Neuronal stem cell (in vitro differentiated cells): ENCODE measurements at places on chromosomes 6 and 20.

DNA sequence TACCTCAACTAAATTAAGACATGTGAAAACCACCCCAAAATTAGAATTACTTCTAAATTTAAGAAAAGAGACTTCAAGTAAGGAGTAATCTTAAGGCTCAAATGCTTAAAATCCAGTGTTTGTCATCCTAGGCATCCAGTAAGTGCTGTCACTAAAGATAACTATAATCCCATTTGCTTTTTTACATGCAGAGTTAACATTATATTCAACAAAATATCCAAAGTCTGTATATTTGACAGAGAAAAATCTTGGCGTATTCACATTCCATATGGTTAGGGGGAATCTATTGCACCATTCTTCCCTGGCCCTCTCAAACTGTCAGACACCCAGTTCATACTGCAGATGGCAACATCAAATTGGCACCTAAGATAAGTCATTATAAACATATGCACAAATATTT, 17.4 kb downstream of the MTFR2 start:
- H3K36me3 ChIP-seq = no peaks in the 10 kb centered on the region
- no peak overlapping the region for H3K4me3 ChIP-seq

GRCh38 chr6:31896493-31896855, 1.0 kb downstream of the EHMT2 start:
- peaks cover 16% of the 10 kb centered on the region for H3K4me1 ChIP-seq
- no peaks in the 10 kb centered on the region for H3K27me3 ChIP-seq
- peaks cover 74% of the 10 kb centered on the region for H3K36me3 ChIP-seq
- no peak for DNase-seq

DNA sequence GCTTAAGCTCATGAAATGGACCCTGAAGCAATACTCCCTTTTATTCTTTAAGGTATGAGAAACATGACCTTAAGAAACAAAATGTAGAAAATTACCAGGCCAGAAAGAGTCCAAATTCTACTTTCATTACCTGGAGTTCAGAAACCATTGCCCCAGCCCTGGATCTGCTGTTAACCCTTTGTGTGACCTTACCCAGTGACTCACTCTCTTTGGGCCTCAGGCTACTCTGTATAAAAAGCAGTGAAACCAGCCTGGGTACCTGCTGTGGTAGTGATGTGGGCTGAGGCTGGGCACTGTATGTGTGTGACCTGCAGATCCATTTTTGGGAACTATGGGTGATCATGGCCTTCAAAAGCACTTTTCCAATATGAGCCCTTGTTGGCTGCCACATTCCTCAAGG, 47.2 kb downstream of the SLC9A8 start:
- DNase-seq = no peak
- H3K4me1 ChIP-seq = peaks cover 2% of the 10 kb centered on the region
- no peaks in the 10 kb centered on the region for H3K27me3 ChIP-seq
- peaks cover 5% of the 10 kb centered on the region for H3K36me3 ChIP-seq
- H3K27ac ChIP-seq = no peak overlapping the region

DNA sequence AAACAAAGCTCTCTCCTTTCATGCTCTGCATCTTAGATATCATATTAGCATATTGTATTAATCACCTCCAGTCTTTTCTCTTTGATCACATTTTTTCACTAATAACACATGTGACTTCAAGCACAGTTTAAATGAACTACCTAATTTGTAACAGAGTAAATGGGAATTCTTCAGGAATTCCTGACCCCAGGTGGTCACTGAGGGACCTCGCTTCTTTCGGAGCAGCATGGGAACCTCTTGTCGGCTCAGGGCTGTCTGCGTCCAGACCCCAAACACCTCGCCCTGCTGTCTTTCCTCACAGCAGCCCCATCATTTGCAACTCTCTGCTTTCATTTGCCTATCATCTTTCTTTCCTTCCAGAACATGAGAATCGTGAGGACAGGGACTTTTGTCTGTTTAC, 103.5 kb downstream of the DACT2 start:
- H3K27me3 ChIP-seq = no peaks in the 10 kb centered on the region
- H3K36me3 ChIP-seq = no peaks in the 10 kb centered on the region
- peak; percentile 30 for DNase-seq

DNA sequence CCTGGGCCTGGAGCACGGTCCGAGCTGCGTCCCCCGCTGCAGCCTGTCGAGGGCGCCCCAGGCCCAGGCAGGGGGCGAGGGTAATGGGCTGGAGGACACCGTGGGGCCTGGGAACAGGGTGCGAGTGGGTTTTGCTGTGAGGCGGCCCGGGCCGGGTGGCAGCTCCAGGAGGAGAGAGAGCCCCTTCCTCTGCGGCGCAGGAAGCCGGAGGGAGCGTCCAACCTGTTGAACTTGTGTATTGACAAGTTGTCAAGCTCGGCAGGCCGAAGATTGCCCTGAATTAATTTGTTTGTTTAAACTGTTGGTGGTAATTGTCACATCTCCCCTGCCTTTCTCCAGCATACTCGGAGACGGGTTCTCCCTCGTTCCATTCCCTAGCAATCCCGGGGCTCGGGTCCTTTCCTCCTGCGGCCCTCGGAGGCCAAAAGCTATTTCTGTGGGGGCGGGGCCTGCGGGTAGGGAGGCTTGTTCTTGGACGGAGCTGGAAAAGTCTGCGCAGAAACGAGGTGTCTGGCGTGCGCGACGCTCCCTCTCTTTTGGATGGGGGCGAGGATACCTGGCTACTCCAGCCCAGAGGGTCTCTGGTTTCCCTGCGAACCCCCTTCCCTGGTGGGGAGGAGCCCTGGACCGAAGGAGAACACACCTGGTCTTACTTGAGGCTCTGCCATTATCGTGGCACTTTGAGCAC, 9.9 kb downstream of the NR2E1 start:
- H3K4me3 ChIP-seq = peak overlapping the region; percentile 18
- no peak for DNase-seq
- no peaks in the 10 kb centered on the region for H3K36me3 ChIP-seq

- H3K27ac ChIP-seq = no peak overlapping the region
- H3K36me3 ChIP-seq = no peaks in the 10 kb centered on the region
- no peak overlapping the region for H3K4me3 ChIP-seq
- no peaks in the 10 kb centered on the region for H3K4me1 ChIP-seq
Observed at GRCh38 chr20:55135923-55136322, 660.5 kb downstream of the DOK5 start.

DNA sequence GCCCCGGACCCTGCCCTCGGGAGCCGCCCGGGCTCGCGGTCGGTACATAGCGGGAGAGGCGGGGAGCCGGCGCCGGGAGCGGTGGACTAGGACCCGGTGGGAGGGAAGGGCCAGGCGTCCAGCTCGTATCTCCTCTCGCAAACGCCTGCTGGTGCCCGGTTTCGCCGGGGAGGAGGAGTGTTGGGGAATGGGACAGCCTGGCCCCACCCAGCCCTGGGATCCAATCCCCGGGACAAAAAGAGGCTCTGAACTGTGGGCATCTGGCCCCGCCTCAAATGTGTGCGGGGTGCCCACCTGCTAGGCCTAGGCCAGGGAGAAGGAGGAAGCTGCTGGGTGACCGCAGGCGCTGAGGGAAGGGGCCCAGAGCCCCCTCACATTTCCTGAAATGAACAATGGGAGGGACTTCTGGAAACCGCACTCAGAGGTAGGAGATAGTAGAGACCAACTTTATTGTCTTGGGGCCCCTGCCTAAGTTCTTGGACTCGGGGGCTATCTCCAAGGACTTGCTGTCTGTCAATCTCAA, at the start of gene KCNK17:
TSS of gene KCNK17 (minus strand) at position 147 of the 523 bp plus-strand sequence. CDS start at position 48, 99 bp downstream.
- peaks cover 53% of the 10 kb centered on the region for H3K27me3 ChIP-seq
- H3K27ac ChIP-seq = no peak within 1 kb of the TSS
- DNase-seq = no peak
- no peaks in the 10 kb centered on the region for H3K4me1 ChIP-seq
- H3K36me3 ChIP-seq = no peaks in the 10 kb centered on the region
- H3K4me3 ChIP-seq = peak within 1 kb of the TSS; percentile 79

DNA sequence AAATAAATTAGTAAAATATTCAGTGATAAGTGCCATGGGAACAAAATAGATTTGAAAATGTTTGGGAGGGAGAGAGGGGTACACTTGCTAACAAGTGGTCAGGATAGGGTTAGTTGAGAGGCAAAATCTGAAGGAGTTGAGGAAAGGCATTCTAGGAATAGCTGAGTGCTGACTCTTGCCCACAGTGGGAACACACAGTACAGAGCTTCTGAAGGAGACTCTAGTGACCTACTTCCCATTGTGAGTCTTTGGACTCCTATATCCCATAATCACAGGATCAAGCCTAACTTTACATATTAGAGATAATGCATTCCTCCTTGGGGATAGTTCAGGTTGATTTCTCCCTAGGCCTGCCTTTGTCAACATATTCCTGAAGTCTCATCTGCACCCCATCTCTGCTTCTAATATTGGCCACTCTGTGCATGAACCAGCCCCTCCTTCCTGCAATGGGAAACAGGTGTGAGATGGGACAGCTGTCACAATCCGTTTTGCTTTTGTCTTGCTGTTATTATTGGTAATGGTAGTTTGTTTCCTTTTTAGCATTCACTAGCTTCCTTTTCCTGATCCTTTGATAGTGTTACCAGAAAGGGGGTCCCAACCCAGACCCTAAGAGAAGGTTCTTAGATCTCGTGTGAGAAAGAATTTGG, 2.6 kb upstream of the TRIM38 start:
- no peak for DNase-seq
- no peaks in the 10 kb centered on the region for H3K27me3 ChIP-seq
- H3K4me3 ChIP-seq = no peak overlapping the region
- H3K4me1 ChIP-seq = peaks cover 3% of the 10 kb centered on the region
- H3K27ac ChIP-seq = no peak overlapping the region
- H3K36me3 ChIP-seq = no peaks in the 10 kb centered on the region

DNA sequence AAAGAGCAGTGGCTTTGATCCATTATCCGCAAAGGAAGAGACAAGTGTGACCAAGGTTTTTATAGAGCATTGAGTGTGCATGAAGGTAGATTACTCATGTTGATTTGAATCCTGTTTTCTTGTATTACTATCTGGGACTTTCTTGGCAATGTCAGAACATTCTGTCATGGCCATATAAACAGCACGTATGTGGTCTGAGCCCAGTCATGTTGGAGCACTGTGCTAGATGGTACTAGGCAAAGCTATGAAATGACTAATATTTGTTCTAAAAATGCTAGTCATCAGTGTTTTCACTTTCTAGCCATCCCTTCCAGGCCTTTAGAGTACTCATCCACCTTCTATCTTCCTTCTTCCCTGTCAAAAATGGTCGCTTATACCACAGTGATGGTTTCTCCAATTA, 278.6 kb upstream of the FLRT3 start:
- no peak overlapping the region for H3K4me3 ChIP-seq
- no peak for DNase-seq
- H3K27me3 ChIP-seq = no peaks in the 10 kb centered on the region
- peaks cover 3% of the 10 kb centered on the region for H3K4me1 ChIP-seq
- H3K27ac ChIP-seq = no peak overlapping the region

- no peaks in the 10 kb centered on the region for H3K36me3 ChIP-seq
- H3K4me3 ChIP-seq = no peak overlapping the region
- peaks cover 9% of the 10 kb centered on the region for H3K4me1 ChIP-seq
- H3K27me3 ChIP-seq = no peaks in the 10 kb centered on the region
- no peak overlapping the region for H3K27ac ChIP-seq
- DNase-seq = no peak
Observed at GRCh38 chr20:40949346-40949745, 79.3 kb upstream of the TOP1 start.

DNA sequence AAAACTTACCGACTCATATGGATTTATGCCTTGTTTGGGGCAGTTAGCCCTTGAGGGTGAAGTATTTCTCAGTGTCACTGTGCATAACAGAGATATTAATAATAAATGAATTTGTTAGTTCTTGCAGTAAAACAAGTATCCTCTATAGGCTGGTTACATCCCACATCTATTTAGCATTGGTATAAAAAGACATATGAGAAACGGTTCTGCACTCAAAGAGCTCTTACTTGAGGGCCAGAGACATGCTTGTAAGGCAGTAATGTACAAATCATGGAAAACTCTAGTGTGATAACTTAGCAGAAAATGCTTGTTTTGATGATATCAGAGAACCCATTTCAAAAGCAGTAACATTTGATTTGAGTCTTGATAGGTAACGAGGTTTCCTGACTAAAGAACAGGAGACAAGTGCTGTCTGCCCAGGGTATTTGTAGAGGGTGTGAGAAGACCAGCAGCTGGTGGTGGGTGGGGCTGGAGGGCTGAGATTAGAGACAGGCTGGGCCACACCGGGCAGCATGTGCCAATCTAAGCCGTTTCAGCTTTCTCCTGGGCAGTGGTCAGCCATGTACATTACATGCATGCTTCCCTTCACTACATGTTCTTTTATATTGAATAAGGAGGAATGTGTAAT, 46.3 kb downstream of the TULP4 start:
- H3K27ac ChIP-seq = no peak overlapping the region
- H3K4me3 ChIP-seq = no peak overlapping the region
- H3K4me1 ChIP-seq = no peaks in the 10 kb centered on the region
- H3K27me3 ChIP-seq = no peaks in the 10 kb centered on the region
- no peak for DNase-seq

GRCh38 chr6:12595161-12595811, 121.3 kb upstream of the PHACTR1 start:
- no peaks in the 10 kb centered on the region for H3K27me3 ChIP-seq
- no peak for DNase-seq
- no peaks in the 10 kb centered on the region for H3K4me1 ChIP-seq
- no peaks in the 10 kb centered on the region for H3K36me3 ChIP-seq
- H3K27ac ChIP-seq = no peak overlapping the region

GRCh38 chr20:373171-373890, 7.2 kb upstream of the TRIB3 start:
- DNase-seq = no peak
- no peaks in the 10 kb centered on the region for H3K27me3 ChIP-seq

GRCh38 chr6:33104887-33105286, 29.1 kb downstream of the HLA-DPB1 start:
- H3K4me1 ChIP-seq = no peaks in the 10 kb centered on the region
- no peaks in the 10 kb centered on the region for H3K36me3 ChIP-seq
- DNase-seq = no peak
- no peaks in the 10 kb centered on the region for H3K27me3 ChIP-seq
- H3K27ac ChIP-seq = no peak overlapping the region

DNA sequence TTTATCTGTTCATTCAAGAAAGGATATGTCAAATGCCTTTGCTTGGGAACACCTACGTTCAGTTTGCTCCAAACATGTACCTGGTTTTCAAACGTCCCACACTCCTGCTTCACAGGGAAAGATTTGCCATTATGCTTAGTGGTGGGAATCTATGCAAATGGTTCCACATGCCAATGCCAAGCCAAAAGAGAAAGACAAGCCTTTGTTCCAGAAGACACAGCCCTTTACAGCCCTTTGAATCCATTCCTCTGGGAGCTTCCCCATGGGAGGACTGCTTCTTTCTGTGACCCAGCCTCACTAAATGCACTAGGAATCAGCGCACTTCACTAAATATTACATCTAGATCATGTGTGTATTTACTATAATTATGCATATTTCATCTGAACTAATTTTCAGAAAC, 619.5 kb downstream of the PRKN start:
- DNase-seq = no peak
- no peak overlapping the region for H3K27ac ChIP-seq
- H3K4me1 ChIP-seq = peaks cover 2% of the 10 kb centered on the region
- H3K36me3 ChIP-seq = no peaks in the 10 kb centered on the region
- H3K27me3 ChIP-seq = no peaks in the 10 kb centered on the region
- no peak overlapping the region for H3K4me3 ChIP-seq
